ENCODE measurements at places on chromosomes 16 and 17.
A peak's percentile ranks its signal among the peaks of the same experiment; 100 is the strongest.

DNA sequence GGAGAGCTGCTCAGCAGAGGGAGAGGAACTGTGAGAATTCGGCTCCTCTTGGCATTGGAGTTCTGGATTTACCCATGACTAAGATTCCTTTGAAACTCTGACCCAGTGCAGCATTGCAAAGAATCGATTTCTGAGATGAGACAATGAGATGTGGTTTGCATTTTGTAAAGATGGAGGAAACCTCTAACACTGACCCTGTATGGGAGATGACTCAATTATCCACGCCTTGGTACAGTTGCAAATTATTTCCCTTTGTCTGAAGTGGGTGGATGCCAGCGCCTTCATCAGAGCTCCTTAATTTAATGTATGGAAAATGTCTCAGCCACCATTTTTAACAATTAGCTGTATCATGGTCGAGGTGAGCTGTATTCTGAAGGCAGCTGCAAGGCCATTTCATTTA lies 53.4 kb downstream of the NUP93 start:
- DNase-seq = no peak

DNA sequence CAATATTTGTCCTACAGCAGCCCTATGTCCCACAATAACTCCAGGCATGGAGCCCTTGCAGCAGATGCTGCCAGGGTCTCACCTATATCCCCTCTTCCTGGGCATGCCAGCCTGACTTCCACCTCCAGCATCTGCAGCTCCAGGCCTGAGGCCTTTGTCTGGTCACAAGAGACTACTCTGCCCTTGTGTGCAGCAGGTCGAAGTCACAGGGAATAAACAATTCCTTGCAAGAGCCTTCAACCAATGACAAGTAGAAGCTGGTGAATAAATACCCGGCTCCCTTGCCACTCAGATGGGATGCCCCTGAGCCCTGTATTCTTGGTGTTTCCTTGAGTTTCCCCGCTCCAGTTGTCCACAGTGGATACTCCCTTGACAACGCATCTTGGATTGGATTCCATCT lies 23.0 kb downstream of the CES1 start:
- no peak for DNase-seq

GRCh38 chr17:70804161-70804560 lies 634.8 kb downstream of the KCNJ2 start:
- no peak for DNase-seq

GRCh38 chr17:76384987-76385891 lies 830 bp downstream of the SPHK1 start:
- DNase-seq = peak; percentile 60

- peak; percentile 45 for DNase-seq
Measured at GRCh38 chr16:89712274-89712781, 8.4 kb downstream of the VPS9D1 start.

GRCh38 chr17:77535892-77536291 lies 395.1 kb downstream of the SEC14L1 start:
- no peak for DNase-seq

DNA sequence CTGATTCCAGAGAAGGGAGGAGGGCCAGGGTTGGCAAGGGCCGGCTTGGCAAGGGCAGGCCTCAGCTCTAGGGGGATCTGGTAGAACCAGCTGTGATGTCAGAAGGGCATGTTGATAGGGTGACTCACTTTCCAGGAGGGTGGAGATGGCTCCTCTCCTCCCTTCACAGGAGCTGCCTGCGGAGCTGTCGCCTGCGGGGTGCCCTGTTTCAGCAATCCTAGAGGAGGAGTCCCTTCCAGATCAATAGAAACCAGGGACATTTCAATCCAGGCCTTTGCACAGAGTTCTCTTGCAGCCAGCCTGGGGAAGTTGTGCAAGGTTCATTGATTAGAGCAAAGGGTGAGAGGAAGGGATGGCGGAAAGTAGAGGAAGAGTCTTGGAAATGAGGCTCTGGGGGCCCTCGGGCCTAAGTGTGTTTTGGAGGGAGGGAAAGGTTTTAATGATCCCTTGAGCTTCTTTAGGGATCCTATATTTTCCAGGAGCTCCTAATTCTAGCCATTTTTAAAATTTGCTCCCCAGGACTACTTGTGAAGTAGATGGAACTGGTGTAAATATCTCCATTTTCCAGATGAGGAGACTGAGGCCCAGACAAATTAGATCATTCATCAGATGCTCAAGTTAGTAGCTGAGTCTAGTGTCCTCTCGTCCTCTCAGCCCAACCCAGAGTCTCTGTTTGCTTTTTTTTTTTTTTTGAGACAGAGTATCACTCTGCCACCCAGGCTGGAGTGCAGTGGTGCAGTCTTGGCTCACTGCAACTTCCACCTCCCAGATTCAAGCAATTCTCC lies 24.8 kb upstream of the CSNK2A2 start:
- no peak for DNase-seq

GRCh38 chr16:87821376-87822107 lies 47.8 kb downstream of the SLC7A5 start:
- DNase-seq = no peak

DNA sequence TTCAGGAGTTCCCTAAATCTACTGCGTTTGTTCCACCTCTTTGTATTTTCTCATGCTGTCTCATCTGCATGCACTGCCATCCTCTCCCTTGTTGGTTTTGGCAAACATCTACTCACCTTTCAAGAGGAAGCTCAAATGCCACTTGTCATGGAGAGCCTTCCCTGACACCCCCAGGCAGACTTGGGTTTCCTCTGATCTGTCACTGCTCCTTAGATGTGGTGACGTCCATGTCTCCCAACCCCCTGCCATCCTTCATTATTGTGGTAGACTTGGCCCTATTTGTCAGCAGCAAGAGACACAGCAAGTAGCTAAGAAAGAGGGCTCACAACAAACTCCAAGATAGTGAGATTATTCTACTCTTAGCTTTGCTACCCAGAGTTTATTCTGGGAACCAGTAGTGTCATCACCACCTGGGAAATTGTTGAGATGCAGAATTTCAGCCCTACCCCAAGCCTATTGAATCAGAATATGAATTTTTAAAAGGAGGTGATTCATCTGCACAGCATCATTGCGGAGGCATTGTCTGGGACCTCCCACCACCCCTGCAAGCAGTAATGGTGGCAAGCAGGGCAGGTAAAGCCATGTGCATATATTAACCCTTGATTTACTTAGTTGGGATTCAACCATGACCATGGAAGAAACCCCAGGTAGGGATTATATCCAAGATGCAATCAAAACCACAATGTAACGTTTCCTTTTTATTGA lies 248.9 kb downstream of the SHISA9 start:
- DNase-seq = no peak

- DNase-seq = no peak
Measured at GRCh38 chr17:29250666-29251065, 4.0 kb downstream of the CRYBA1 start.

DNA sequence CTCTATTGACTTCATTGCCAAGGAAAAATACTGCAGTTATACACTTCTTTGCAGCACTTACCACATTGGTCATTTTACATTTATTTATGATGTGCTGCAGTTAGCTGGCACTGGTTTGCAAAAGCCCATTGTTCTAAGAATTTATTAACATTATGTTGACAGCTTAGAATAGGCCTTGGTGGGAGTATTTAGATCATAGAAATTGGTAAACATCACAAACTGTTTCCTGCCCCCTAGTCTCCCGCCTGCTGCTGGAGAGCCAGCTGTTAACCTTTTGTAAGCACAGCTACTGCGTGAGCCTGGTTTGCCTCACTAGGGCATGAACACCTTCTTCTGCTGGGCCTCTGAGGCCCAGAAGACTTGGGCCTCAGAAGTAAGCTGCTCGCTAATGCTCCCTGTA lies 651.4 kb upstream of the GOT2 start:
- no peak for DNase-seq

GRCh38 chr17:74271281-74271680 lies 2.8 kb upstream of the DNAI2 start:
- no peak for DNase-seq

DNA sequence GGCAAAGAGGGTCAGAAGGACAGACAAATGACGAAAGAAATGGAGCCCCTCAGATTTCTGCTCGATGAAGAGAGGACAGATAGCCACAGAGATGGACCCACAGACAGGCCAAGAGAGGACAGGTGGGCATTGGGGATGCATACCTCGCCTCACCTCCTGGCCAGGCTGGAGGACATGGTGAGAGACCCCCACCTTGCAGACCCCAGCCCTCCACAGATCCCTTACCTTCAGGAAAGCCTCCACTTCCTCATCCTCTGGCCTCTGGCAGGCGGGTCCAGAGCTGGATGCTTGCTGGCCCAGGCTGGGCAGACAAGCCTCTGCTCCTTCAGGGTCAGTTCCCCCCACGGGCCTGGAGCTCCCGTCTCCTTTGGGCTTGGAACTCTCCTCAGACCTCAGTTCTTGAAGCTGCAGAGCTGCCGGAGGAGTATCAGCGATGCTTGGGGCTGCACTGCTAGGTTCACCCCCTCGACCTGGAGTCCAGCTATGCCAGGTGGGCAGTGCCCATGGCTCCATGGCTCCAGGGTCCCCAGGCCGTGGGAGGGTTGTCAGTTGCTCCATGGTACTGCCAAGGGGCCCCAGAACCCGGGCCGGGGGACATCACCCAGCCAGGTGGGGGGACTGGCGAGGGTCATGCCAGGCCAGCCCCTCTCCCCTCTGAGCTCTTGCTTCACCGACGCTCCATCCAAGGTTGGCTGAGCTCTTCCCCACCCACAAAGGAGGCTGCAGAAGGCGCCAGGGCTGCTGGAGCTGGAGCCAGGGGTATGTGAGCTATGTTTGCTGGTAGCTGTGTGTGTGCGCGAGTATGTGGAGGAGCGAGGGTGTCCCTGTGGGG lies 1.0 kb downstream of the TSPOAP1 start:
- no peak for DNase-seq

DNA sequence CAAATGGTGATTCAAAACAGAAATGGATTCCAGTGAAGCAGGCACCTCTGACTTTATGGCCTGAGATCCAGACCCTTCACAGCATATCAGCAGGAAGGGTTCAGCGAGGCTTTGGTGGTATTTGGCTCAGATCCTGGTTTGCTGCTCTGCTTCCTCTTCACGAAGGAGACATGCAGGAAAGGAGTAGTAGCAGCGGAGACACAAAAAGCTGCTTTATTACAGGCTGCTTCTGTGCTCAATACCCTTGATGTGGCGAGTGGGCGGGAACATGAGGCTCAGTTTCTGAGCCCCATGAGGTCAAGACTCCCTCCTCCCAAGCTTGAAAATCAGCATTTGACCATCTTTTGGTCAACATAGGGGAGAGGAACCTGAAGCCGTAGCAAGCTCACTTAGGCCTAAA lies 213.3 kb upstream of the AXIN2 start:
- no peak for DNase-seq

DNA sequence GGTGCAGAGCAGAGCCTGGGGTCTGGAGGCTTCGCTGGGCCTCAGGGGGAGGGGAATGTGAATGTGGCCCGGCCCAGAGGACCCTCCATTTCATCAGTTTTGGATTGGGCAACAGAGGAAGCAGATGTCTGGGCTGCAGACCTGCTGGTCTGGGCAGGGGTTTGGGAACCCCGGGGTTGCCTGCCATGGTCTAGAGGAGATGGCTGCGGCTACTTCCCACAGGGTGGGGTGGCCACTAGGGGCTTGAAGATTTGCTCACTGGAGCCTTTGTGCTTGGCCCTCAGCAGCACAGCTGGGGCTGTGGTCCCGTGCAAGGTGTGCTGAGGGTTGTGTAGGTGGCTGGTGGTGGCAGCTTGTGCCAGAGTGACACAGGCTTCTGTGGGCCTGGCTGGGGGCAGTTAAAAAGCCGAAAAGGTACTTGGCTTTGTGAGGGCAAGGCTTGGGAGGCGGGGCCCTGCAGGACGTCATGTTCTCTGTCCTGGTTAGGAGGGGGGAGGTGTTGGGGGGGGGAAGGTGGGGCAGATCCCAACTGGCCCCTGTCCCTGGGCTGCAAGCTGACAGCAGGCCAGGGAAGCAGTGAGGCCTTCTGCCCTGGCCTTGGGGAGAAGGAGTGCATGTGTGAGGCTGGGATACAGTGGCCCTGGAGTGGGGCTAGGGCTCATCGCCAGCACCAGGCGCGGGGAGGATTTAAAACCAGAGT lies 98.0 kb downstream of the KPNA2 start:
- DNase-seq = no peak

DNA sequence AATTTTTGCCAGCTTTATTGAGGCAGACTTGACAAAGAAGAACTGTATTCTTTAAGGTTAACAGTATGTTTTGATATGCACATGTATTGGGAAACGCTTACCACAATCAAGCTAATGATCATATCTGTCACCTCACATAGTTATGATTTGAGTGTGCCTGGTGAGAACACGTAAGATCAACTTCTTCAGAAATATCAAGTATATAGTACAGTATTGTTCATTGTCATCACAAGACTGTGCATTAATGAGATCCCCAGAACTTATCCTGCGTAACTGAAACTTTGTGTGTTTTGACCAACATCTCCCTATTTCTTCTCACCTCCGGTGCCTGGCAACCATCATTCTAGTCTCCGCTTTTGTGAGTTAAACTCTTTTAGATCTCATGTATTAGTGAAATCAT lies 756.4 kb upstream of the EEF2KMT start:
- DNase-seq = no peak

- DNase-seq = no peak
Measured at GRCh38 chr17:30570596-30571265, 93.5 kb downstream of the GOSR1 start.

- DNase-seq = no peak
Measured at GRCh38 chr17:41631025-41631897, 6.9 kb upstream of the KRT17 start.

DNA sequence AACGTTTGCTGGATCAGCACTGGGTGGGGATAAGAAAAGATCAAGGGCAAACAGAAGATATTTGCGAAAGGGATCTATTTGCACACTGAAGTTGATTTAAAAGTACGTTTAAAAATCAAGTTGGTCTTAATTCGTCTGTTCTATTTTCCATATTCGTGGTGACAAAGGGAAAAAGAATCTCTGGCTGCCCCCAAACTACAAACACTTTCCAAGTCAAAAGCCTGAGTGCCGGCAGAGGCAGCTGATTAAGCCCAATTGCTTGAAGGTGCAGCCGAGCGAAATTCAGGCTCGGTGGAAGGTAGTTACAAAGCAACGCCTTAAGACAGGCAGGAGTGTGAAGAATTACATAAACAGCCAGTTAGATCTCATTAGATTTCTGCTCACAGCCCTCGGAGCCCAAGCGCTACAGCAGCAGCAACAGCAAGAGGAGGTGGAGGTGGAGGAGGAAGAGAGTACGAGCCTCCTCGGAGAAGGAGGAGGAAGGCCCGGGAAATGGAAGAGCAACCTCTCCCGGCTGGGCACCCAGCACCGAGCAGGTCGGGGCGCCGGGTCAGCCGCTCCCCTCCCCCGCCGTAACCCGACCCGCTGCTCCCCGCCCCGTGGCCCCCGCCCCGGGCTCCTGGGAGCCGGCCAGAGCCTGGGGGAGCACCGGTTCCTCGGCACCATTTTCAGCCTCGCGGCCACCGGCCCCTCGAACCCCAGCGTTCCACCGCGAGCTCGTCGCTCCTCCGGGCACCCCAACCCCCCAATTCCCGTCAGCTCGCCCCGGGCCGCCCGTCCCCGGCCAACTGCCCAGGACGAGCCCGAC lies 890 bp downstream of the TOB1 start:
- peak; percentile 45 for DNase-seq

- no peak for DNase-seq
Measured at GRCh38 chr16:83901101-83901500, 2.2 kb downstream of the MLYCD start.
